GF-D8 (cell line): ENCODE measurements at places on chromosomes 3 and 15.
A peak's percentile ranks its signal among the peaks of the same experiment; 100 is the strongest.

DNA sequence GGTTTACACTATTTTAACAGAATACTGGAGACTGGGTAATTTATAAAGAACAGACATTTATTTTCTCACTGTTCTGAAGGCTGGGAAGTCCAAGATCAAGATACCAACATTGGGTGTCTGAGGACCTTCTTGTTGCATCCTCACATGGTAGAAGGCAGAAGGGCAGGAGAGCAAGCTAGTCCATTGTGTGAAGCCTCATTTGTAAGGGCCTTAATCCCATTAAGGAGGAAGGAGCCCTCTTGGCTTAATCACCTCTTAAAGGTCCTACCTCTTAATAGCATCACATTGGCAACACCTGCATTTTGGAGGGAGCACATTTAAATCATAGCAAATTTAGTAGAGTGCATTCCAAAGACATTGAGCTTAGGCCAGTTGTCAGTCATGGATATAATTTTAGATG, 26.2 kb downstream of the UBE2Q2 start:
- no peak for DNase-seq

- DNase-seq = no peak
Measured at GRCh38 chr3:5041315-5041714, 62.1 kb downstream of the BHLHE40 start.

DNA sequence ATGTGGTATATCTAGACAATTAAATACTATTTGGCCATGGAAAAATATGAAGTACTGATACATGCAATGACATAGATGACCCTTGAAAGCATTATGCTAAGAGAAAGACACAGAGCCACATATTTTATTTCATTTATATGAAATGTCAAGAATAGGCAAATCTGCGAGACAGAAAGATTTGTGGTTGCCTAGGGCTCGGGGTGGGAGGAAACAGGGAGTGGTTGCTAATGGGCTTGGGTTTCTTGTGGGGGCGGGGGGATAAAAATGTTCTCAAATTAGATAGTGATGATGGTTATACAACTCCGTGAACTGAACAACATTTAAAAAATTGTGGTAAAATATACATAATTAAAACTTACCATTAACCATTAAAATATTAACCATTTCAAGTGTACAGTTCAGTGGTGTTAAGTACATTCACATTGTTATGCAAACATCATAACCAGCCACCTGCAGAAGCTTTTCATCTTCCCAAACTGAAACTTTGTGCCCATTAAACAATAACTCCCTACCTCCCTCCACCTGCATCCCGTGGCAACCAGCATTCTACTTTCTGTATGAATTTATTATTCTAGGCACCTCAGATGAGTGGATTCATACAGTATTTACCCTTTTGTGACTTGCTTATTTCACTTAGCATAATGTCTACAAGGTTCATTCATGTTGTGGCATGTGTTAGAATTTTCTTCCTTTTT, 24.3 kb upstream of the ANP32A start:
- DNase-seq = no peak

DNA sequence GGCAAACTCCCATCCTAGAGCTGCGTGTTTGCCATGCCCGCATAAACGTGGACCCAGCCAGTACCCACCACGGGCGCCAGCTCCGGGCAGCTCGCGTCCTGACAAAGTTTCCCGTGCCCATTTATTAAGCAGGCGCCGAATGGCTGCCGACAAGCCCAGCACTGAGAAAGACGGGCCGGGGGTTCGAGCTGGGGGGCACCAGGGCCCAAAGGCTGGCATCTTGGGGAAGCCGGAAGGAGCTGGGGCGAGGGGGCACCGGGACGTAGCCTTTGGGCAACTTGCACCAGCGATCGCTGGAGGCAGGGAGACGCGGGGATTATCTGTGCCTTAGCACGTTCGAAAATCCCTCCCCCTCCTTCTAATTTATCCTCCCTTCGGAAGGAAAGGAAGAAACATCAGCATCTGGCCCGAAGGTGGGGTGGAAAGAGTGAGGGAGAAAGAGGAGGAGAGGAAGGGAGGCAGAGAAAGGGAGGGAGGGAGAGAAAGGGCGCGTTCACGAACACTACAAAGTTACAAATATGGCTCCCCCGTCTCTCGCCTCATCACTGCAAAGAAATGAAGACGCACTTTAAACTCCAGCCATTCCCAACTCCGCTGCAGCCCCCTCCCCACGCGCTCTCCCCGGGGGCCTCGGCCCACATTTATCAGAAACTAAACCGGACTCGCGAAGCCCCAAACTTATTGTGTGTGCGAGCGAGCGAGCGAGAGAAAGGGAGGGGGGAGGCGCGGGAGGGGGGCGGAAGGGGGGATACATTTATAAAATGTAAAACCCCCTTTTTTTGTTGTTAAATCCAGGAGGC, 1.0 kb downstream of the ANP32A start:
- no peak for DNase-seq

- DNase-seq = no peak
Measured at GRCh38 chr15:68261241-68261640, 16.3 kb upstream of the FEM1B start.

GRCh38 chr3:16352428-16352827, 87.4 kb downstream of the OXNAD1 start:
- DNase-seq = no peak

DNA sequence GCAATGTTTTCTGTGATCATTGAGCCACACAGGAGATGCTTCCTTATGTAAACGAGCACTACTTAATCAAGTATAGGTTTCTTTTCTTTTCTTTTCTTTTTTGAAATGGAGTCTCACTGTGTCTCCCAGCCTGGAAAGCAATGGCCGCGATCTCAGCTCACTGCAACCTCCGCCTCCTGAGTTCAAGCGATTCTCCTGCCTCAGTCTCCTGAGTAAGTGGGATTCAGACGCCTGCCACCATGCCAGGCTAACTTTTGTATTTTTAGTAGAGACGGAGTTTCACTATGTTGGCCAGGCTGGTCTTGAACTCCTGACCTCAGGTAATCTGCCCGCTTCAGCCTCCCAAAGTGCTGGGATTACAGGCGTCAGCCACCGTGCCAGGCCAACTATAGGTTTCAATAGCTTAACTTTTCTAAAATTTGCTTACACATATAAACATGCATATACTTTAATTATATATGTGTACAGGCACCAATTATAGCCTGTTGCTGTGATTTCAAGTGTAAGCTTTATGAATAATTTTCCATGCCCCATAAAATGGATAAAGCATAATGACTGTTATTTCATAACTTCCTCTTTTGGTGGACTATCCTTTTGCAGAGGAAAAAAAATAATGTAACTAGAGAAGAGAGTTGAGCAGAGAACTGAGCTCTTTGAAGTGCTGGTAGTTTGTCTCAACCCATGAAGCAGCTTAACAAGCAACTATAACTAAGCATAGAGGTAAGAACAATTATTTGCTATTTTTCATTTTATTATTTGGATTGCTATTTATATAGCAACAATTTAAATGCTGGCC, 24.8 kb upstream of the MBNL1 start:
- DNase-seq = peak; percentile 96

DNA sequence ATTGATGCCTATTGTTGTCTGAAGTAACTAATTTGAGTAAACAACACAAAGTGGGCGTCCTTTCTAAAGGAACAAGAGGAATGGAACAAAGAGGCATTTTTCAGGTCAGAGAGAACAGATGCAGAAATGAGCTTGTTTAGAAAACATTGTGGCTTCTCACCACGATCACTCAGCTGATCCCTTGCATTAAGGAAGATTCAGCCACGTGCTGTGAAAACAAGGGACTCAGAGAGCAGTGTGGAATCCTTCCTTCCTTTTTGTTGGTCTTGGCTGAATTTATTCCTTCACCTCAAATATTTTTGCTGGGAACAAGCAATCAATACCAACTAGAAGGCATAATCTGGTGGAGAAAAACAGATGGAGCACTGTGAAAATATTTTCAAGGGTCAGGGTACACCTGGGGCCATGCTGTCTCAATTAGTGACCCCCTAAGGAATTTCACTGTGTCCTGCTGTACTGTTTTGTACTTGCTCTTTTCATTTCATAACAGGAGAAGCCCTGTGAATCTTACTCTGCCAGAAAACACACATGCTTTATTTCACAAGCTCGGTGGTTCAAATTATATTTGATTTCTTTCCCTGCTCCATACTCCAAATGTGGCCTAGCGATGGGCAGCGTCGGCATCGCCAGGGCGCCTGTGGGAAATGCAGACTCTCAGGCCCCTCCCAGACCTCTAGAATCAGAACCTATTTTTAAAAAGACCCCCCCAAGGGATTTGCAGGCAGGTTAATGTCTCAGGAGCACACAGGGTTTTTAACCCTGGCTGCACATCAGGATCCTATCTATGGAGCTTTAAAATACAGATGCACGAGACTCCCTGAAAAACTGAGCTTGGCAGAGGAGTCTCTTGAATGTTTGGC, 11.6 kb upstream of the SLC6A20 start:
- no peak for DNase-seq

GRCh38 chr3:139541532-139542288, 2.2 kb upstream of the RBP1 start:
- no peak for DNase-seq

DNA sequence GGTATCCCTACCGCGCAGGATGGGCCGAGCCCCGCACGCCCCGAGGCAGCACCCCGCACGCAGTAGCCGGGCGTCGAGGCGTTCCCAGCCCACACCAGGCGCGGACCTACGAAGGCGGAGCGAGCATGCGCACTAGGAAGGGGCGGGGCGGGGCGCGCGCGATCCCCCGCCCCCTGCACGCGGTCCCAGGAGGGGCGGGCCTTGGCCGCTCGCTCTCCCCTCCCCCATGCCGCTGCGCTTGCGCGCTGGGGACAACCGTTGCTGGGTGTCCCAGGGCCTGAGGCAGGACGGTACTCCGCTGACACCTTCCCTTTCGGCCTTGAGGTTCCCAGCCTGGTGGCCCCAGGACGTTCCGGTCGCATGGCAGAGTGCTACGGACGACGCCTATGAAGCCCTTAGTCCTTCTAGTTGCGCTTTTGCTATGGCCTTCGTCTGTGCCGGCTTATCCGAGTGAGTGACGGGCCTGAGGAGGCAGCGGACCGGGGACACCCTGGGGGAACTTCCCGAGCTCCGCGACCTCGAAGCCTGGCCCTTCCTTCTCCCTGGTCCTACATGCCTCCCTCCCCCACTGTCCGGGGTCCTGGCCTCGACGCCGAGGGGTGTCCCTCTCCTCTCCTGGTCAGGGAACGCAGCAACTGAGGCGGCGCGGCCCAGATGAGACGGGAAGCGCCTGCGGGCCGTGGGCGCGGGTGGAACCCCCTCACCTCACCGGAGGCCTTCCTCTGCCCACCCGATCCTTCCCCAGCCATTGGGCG, at the start of gene SPESP1:
TSS of gene SPESP1 (plus strand) at position 258 of the 755 bp plus-strand sequence. CDS start at position 387, 129 bp downstream.
- no peak for DNase-seq

GRCh38 chr3:170829546-170830272, 40.3 kb downstream of the RPL22L1 start:
- no peak for DNase-seq

DNA sequence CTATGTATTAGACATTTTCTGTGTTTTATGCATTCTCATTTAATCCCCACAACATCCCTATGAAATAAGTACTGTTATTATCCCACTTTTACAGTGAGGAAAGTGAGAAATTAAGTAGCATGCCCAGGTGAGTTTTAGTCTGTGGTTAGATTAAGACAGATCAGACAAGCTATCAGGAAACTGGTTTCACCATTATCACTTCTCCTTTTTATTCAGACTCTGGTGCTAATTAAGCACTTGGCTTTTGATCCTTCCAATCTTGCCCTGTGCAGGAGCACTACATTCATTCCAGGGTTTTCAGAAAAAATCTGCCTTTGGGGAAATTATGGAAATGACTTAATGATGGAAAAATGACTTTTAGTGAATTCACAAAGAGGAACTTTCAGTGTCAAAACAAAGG, 115.2 kb downstream of the TMEM108 start:
- no peak for DNase-seq

DNA sequence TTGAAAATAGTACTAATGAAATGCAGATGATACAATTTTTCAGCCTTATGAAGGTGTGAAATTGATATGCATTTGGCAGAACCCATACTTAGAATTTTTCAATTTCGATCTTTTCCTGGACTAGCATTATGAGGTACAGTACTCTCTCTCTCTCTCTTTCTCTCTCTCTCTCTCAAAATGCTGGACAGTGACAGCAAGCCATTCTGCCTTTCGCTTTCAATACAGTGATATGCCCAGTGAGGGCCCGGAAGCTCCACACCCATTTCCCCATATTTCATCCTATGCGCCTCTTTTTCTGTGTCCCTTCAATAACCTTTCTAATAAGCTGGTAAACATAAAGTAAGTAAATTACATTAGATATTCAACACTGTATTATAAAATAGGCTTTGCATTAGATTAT, 595.0 kb upstream of the UBE2E2 start:
- no peak for DNase-seq

GRCh38 chr3:89565098-89565497, 457.7 kb downstream of the EPHA3 start:
- DNase-seq = no peak

DNA sequence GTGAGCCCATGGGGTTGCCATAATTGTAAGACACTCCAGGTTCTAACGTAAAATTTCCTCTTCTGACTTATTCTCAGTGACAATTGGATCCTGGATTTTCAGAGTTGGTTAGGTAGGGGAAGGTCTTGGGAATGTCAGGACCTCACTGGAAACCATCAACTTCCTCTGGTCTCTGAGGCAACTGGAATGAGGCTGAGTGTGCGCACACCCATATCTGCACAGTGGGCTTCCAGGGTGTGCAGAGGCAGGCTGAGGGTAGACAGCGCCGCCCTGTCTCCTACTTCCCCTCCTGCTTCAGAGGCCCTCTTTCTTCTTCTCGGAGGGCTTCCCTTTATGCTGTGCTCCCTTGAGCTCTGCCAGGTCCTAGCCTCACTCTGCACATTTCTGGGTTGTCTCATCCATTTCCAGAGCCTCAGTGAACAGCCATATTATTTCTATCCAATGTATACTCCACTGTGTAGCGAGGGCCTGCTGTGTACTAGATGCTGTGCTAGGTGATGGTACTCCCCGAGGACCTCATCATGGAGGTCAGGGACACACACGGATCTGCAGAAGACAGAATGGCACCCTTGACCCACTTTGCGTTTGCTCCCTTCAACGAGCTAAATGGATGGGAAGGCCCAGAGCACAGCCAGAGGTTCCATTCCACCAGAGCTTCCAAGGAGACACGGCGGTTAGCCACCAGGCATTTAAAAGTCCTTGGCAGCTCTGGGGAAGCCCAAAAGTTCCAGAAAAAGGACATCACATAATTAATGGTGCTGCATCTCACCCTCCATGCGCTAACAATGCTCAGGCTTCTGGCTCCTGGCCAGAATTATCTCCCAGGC, 18.3 kb downstream of the ACAA1 start:
- no peak for DNase-seq

DNA sequence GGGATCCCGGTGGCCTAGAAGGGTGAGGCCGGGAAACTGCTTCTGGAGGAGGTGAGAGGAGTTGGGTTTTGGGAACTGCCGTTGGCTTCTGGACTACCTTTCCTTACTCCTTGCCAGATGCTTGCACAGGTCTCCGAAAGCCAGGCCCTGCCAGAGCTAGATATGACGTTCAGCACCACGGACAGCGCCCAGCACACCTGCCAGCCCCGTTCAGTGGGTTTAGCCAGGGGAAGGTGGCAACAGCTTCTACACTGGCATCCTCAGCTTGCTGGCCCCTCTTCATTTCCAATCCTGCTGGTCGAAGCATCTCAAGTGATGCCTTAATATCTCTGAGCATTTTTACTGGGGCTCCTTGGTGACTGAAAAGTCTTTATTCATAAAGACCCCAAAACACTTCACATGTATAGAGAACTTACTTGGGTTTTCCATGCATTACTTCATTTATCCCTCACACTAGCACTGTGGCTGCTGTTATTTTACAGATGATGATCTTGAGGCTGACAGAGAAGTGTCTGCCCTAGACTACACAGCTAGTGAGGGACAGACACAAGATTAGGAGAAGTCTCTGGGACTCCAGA, 21.9 kb downstream of the HCN4 start:
- DNase-seq = no peak

GRCh38 chr15:57708047-57708446, 1.5 kb downstream of the POLR2M start:
- no peak for DNase-seq
